Type B pancreatic cell (in vitro differentiated cells): ENCODE measurements at places on chromosomes 12 and 14.

- peaks cover 44% of the 10 kb centered on the region for H3K36me3 ChIP-seq
- H3K4me1 ChIP-seq: peaks cover 9% of the 10 kb centered on the region
- no peak overlapping the region for H3K27ac ChIP-seq
- H3K4me3 ChIP-seq: no peak overlapping the region
- no peaks in the 10 kb centered on the region for H3K27me3 ChIP-seq
Observed at GRCh38 chr12:128807161-128807724, 16.5 kb downstream of the SLC15A4 start.

GRCh38 chr12:54038284-54038870 is 5.5 kb downstream of the HOXC5 start:
- H3K27ac ChIP-seq: peak overlapping the region; percentile 76
- peaks cover 51% of the 10 kb centered on the region for H3K27me3 ChIP-seq
- H3K36me3 ChIP-seq: peaks cover 10% of the 10 kb centered on the region
- no peak for DNase-seq
- H3K4me3 ChIP-seq: peak overlapping the region; percentile 89

- H3K27ac ChIP-seq: no peak overlapping the region
- no peaks in the 10 kb centered on the region for H3K4me1 ChIP-seq
- H3K27me3 ChIP-seq: peaks cover 47% of the 10 kb centered on the region
- no peak for DNase-seq
Observed at GRCh38 chr12:107884769-107885694, 110.5 kb downstream of the ASCL4 start.

DNA sequence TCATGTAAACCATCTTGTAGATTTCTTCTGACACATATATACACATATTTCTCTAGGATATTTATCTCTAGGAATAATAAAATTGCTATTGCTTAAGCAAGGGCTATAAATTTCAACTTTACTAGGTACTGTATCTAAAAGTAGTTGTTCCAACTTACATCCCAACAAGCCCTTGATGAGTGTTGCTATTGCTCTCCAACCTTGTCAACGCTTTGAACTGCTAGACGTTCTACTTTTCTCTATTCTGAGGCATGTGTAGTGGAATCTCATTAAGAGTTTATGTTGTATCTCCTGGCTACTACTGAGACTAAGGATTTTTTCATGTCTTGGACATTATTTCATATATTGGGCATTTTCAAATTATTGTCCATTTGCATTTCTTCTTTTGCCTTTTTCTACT is 321.5 kb upstream of the SOX5 start:
- DNase-seq: no peak
- H3K36me3 ChIP-seq: no peaks in the 10 kb centered on the region
- no peak overlapping the region for H3K27ac ChIP-seq
- H3K4me1 ChIP-seq: no peaks in the 10 kb centered on the region
- H3K27me3 ChIP-seq: no peaks in the 10 kb centered on the region
- H3K4me3 ChIP-seq: no peak overlapping the region

DNA sequence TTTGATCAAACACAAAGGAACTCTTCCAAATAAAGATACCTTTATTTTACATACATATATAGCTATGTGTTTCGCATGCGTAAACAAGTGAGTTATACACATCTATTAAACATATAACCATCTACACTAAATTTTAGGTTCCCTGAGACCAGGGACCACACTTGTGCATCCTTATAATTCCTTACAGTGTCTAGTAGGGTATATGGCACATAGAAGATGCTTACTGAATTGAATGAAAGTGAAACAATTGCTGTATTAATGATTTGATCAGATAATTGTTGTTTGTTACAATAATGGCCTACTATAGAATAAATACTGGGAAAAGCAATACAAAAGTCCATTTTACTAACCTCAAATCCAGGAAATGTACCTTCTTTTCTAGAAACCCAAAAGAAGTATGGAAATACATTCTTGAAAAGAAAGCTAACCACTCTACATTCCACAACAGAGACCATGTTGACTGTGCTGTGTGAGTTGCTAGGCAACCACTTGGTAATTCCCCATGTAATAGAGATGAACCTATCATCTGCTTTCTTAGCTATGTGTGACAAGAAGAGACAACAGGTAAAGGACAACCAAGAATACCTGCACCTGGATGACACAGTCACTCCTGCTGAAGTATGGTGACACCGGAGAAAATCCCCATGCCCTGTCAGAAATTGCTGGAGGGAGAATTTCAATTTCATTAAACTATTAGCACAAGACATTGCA is 11.9 kb upstream of the CIPC start:
- DNase-seq: no peak
- peak overlapping the region; percentile 62 for H3K4me3 ChIP-seq
- peak overlapping the region; percentile 97 for H3K27ac ChIP-seq
- H3K27me3 ChIP-seq: no peaks in the 10 kb centered on the region

- H3K36me3 ChIP-seq: peaks cover 13% of the 10 kb centered on the region
- no peak for DNase-seq
- peaks cover 22% of the 10 kb centered on the region for H3K4me1 ChIP-seq
- no peak overlapping the region for H3K4me3 ChIP-seq
Observed at GRCh38 chr12:124318278-124319020, 23.6 kb downstream of the RFLNA start.
